ENCODE measurements at places on chromosomes 1 and 21. TPM values are rescaled to one million over a fixed set of nuclear protein-coding genes. Genes with fewer than 3 reads are reported as not detected.

- no peak for DNase-seq
Measured at GRCh38 chr1:199776768-199777497, 250.6 kb upstream of the NR5A2 start.

GRCh38 chr21:26421724-26422123 lies 151.4 kb downstream of the CYYR1 start:
- DNase-seq = no peak

GRCh38 chr21:31850886-31851285 lies 21.9 kb upstream of the HUNK start:
- no peak for DNase-seq

DNA sequence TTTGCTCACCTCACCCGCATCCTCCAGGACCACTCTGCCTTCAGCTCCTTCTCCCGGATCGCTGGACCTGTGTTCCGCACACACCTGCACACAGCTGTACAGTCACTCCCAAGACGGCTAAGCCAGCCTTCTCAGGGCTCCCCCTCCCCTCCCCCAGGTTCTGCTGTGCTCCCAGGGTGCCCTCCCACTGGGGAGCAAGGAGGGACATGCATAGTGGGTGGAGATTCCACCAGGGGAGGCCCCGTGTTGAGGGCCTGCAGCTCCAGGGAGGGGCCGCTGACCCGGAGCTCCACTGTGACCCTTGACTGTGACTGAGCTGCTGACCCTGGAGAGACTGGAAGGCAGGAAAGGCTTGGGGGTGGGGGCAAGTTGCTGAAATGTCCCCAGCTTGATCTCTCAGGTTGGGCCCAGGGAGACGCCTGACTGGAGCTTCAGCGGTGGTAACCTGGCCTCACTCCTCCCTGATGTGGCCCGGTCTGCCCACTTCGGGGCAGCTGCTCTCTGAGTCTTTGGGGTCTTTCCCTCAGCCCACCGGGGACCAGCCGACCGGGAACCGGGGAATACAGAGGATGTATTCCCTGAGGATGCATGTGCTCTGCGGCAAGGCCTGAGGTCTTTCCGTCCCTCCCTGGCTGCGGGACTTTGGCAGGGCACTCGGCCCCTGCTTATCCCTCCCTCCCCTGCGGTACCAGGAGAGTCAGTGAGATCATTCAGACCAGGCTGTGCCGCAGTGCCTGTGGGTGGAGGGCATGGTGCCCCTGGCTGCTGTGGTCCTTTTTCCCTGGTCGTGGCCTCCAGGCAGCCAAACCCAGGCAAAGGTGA lies 28.6 kb upstream of the PLCH2 start:
- no peak for DNase-seq

DNA sequence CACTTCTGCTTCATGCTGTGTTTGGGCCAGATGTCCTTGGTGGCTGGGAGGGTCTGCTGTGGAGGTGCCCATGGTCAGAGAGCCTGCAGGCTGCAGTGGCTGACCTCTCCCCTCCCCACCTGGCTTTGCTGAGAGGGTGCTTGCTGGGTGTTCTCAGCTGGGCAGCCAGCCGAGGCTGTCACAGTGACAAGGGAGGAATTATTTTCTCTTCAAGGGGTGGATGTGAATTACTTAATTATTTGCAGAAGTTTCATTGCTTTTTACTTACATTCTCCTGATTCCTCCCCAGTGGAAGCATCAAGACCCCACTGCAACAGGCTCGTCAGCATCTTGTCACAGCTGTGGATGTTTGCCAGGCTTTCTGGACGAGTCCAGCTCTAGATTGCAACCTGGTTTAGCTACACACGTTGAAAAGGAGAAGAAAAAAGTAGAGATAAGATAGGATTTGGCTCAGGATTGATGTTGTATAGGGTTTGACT lies 70.3 kb downstream of the GALNT2 start:
- no peak for DNase-seq

DNA sequence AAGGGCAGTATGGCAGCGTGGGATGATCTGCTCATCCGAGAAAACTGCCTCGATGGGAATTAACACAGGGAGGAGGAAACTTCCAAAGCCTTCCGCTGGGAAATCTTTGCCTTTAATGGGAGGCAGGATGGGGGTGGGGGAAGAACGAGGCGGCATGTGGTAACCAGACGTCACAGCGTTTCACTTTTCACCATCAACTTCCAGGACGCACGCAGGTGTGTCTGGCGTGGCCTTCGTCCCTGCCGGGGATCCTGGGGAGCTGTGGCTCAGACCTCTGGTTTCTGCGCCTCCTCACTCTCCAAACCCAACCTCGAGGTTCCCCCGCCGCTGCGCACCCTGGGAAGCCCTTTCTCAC lies 282 bp downstream of the RSPH1 start:
- DNase-seq = no peak

- DNase-seq = no peak
Measured at GRCh38 chr1:67748630-67749029, 63.6 kb downstream of the GADD45A start.

DNA sequence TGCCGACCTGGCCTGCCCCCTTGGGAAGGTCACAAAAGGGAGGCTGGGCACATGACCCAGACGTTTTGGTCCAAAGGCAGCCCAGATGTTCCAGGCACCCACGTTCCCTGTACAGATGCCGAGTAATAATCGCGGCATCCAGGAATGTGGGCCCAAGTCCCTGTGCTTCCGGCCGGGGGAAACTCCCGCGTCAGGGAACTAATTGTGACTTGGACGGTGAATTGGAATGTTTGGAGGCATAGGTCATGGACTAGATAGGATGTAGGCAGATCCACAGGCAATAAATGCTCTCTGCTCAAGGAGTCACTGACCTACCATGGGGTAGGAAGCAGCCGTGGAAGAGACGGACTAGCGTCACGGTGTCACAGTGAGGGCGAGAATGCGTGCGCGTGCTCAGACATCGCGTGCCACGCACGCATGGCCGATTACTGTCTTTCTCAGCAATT lies 178.4 kb downstream of the DUSP10 start:
- no peak for DNase-seq

DNA sequence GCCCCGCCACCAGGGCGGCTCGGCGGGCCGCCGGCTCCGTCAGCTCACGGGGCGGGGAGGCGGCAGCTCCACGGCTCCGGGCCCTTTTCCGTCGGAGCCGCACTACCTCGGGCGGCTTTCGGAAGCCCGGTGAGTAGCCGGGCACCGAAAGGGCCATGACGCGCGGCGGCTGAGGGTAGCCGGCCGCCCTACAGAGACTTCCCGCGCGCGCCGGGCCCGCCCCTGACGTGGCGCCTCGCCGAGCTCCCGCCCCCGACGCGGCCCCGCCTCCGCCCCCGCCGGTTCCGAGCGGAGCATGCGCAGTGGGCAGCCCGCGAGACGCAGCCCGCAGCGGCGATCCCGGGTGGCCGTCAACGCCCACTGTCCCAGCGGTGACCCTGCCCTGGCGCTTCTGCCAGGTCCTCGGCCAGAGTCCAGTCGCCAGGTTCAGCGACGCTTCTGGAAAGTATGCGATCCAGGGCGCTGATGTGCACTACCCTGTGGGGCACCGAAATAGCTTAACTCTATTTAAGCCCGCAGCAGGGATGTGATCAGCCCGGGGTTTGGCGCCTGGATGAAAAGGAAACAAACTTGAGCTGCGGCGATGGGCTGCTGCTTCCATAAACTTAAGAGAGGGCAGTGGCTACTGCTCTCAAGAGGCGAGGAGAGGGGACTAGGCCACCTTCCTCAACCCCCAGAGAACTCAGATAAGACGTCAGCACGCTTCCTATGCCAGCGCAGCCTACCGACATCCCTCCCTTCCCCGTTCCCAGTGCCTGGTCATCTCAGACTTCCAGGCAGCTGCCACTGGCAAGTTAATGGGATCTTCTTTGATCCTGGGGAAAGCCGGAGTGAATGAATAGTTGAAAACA lies at the start of gene DONSON:
TSS of gene DONSON (minus strand) at position 200 of the 851 bp plus-strand sequence. CDS start at position 157, 43 bp downstream.
- peak; percentile 87 for DNase-seq

GRCh38 chr1:162937716-162938395 lies 76.9 kb upstream of the CCDC190 start:
- no peak for DNase-seq

GRCh38 chr1:64470665-64471217 lies 812 bp downstream of the CACHD1 start:
- no peak for DNase-seq

TRIM58 gene
- polyA plus RNA-seq = 0.43 TPM

NHLH2 gene
- polyA plus RNA-seq = 0.03 TPM

APOBEC4 gene
- not detected for polyA plus RNA-seq

BRDT gene
- polyA plus RNA-seq = not detected

DIO1 gene
- polyA plus RNA-seq = 0.22 TPM

ADGRB2 gene
- not detected for polyA plus RNA-seq

WNT9A gene
- not detected for polyA plus RNA-seq

All from CD14-positive monocyte (primary cell).